ENCODE measurements at places on chromosomes 1 and 21.
A peak's percentile ranks its signal among the peaks of the same experiment; 100 is the strongest.

DNA sequence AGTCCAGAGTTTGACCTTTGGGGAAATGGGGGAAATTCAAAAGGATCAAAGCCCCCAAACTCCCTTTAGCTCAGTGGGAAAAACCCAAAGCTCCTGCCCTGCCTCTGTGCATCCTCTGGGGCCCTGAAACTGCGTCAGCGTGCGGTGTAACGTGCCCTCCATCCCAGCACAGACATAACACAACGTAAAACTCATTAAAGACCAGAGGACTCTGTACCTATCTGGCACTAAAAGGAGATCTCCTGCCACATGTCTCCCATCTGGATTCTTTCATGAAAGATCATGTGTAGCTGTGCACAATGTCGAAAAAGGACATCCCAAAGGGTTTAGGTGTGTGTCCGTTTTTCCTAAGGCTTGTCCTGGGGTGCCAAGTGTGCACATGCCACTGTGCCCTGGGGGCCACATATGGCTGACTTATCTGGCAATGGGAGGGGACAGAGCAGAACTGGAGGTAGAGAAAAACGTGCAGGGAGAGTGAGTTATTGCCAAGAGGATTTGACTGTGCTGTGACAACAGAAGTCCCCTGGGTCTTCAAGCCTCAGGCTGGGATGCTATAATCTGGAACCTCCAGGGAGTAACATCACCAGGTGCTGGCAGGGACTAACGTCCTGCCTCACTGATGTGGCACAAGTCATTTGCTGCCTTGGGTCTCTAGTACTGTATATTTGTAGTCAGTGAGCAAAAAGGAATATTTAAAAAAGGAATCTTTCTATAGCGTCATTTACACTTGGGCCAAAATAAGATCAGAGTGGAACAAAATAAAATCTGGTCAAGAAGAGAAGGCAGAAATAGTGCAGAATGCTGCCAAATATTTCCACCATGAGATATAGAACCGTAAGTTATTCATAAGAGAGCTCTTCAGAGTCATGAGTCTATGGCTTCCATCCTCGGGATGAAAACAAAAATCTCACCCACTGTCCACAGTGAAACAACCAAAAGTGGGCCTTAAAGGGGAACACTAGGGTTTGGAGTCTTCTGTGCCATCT is 52.3 kb downstream of the ITPKB start:
- no peak for DNase-seq

DNA sequence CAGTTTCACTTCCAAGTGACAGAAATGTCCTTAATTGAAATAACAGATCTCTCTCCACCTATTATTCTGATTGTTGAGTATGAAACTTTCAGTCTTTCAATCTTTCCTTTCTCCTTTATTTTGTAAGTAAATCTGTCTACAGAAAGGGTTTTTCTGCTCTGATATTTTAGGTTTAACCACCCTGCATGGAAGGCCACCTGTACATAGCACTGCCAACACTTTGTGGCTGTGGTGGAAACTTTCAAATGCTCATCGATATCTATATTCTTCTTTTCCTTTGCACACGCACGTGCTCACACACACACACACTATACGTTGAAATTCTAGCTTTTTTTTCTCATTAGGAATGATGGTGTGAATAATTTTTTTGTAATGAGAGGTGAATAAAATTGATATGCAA is 1179.3 kb downstream of the KCNT2 start:
- no peak for DNase-seq

DNA sequence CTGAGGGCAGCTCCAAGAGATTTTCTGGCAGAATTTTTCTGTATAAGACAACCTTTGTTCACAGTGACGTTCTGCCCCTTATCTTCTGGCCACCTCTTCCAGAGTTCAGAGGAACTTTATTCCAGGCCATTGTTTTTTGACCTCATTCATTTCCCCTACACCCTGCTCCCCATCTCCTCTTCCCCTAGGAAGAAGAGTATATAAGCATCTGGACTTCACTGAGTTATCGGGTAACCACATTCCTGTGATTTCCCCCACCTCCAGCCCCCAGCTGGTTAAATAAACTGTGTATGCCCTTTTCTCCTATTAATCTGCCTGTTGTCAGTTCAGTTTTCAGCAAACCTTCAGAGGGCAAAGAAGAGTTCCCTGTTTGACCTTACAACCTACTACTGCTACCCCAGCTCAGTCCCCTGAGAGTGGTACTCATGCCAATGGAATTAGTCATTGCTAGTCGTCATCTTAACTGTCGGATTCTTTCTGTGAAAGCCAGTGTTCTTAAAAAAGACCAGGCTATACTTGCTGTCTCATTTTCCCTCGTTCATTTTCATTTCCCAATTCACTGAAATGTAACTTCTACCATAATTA is 14.3 kb upstream of the ALG14 start:
- DNase-seq, result no peak

GRCh38 chr1:112544751-112545150 is 36.0 kb downstream of the WNT2B start:
- no peak for DNase-seq

DNA sequence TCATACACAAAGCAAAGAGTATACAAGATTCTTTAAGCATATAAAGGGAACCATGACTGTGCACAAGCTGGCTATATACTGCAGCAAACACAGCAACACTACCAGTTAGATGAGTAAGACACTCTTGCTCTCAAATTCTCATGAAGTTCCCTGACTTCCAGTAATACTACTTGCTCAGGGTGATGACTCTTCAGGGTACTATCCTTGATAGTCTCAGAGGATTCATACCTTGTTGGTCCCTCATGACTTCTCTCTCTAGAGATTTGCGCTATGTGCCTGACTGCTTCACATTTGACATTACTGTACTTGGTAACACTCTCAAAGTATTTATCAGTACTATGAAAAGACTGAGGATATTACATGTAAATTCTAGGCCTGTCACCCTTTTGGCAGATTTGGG is 159.8 kb upstream of the ZRANB2 start:
- no peak for DNase-seq

- DNase-seq, result no peak
These were observed 11.8 kb downstream of the CD101 start for GRCh38 chr1:117013309-117013858.

GRCh38 chr1:248622570-248623001 is 12.3 kb downstream of the OR2T11 start:
- no peak for DNase-seq

GRCh38 chr1:178821134-178821866 is 49.6 kb downstream of the ANGPTL1 start:
- no peak for DNase-seq

DNA sequence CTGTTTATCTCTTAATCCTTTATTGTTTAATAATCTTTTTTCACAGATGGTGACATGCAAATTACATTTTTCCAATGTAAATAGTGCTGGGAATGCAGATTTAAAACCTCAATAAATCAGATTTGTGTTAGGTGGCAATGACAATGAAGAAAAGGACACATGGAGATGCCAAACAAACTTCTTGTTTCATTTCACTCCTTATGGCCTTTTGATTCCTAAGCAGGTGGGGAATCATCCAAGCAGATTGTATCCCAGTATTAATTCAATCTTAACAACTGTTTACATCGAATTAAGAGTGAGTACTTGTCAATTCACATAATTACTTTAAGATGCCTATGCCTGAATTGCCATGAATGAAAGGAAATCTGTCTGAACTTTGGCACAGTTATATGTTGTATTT is 98.9 kb upstream of the RGS18 start:
- DNase-seq, result no peak

GRCh38 chr21:32279377-32279680 is 480 bp upstream of the MIS18A start:
- no peak for DNase-seq

- DNase-seq, result no peak
These were observed 2.9 kb downstream of the SMIM12 start for GRCh38 chr1:34856697-34857096.

- DNase-seq, result peak; percentile 91
These were observed 22.9 kb upstream of the DIP2A start for GRCh38 chr21:46435786-46436227.

DNA sequence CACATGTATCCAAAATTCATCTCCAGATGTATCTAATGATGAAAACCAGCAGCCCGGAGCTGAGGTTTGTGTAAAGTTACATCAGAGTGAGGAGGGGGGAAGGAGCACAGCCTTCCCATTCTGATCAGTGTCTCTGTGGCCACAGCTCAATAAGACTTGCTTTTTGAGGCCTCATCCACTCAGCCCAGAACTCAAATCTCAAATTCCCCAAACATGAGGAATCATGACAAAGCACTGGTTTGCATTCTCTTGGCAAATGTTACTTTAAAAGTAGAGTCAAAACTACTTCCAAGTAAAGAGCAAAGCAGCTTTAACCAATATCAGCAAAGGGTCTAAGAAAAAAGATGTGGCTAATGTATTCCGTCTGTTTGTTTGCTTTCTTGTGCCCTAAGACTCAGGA is 30.9 kb downstream of the CCN1 start:
- no peak for DNase-seq

- DNase-seq, result peak; percentile 82
These were observed at the start of gene TNFRSF18 for GRCh38 chr1:1206376-1206965. Gene TNFRSF18, minus strand, starts transcription at chr1:1206592. Its CDS starts 21 bp downstream, at chr1:1206571.

DNA sequence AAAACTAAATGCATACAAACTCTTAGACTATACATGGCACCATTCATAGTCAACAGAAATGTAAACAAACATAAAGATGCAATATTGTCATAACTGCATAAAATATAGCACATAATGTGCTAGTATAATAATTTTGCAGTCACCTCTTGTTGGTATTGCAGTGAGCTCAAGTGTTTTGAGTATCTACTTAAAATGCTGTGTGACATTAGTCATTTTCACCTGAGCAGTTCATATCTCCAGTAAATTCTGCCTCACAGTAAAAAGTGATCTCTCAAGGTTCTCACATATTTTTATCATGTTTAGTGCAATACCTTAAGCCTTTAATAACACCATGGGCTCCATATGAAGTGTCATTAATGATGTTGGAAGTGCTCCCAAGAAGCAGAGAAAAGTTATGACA is 29.6 kb upstream of the FMO2 start:
- DNase-seq, result no peak

DNA sequence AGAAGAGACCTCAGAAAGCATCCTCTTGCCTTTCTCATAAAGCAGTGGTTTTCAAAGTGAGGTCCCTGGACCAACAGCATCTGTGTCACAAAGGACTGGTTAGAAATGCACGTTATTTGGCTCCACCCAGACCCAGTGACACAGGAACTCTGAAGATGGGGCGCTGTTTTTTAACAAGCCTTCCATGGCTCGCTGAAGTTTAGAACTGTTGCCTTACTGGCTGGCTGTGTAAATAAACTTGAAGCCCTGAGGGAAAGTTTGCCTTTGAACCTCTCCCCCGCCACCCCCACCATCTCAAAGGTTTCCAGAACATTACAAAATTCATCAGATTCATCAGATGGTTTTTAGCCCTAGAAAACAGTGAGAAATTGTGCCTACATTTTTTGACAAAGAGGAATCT is 21.8 kb upstream of the IKBKE start:
- no peak for DNase-seq

DNA sequence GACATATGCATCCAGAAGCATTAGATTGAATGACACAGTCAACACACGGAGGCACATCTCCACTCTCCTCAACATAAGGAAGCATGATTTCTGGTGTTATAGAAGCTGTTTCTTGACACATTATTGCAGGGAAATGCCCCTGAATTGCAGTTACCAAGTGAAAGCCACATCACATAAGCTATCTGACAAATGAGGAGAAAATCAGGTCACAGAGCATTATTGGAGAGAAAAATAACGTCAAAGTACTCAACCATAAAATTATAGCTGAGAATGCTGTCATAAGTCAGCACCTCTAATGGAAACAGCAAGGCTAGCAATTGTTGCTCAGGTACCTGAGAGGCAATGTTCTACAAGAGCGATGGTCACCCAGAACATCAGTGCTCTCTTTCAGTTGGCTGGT is 169.9 kb upstream of the PALMD start:
- DNase-seq, result no peak

DNA sequence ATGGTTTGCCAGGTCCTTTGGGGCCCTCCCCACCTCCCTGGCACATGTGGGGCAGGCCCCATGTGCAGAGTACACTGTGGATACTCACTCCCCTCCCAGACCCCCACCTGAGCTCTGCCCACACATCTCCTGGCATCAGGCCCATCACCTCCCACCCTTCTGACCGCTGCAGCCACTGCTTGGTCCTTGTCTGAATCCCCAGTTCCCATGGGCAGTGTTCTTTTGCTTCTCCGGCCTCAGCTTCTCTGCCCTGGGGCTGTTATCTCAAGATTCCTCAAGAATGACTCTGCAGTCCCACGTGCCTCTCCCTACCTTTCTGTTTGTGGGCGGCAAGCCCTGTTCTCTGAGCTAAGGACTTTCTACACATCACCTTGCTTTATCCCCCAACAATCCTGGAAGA is 187.7 kb upstream of the EDN2 start:
- no peak for DNase-seq

GRCh38 chr1:32719681-32720275 is 17.2 kb upstream of the SYNC start:
- no peak for DNase-seq

GRCh38 chr1:44035726-44036408 is 4.6 kb upstream of the SLC6A9 start:
- DNase-seq, result no peak

- no peak for DNase-seq
These were observed 521.8 kb downstream of the PTPRU start for GRCh38 chr1:29757866-29758780.

- DNase-seq, result no peak
These were observed 78.7 kb upstream of the KCNJ15 start for GRCh38 chr21:38177919-38178652.

GRCh38 chr1:202567738-202568137 is 142.5 kb downstream of the SYT2 start:
- DNase-seq, result no peak

- DNase-seq, result no peak
These were observed 316.9 kb upstream of the VAMP3 start for GRCh38 chr1:7454052-7454815.

DNA sequence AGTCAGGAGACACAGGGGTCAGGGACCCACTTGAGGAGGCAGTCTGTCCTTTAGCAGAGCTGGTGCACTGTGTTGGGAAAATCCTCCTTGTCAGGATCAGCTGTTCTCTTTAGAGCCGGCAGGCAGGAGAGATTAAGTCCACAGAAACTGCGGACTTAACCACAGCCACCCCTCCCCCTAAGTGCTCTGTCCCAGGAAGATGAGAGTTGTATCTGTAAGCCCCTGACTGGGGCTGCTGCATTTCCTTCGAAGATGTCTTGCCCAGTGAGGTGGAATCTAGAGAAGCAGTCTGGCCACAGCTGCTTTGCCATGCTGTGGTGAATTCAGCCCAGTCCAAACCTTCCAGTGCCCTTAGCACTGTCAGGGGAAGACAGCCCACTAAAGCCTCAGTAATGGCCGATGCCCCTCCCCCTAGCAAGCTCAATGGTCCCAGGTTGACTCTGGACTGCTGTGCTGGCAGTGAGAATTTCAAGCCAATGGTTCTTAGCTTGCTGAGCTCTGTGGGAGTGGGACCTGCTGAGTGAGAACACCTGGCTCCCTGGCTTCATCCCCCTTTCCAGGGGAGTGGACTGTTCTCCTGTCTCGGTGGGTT is 172.8 kb downstream of the ST6GALNAC3 start:
- no peak for DNase-seq

GRCh38 chr1:4694492-4694891 is 40.1 kb downstream of the AJAP1 start:
- peak; percentile 82 for DNase-seq
